Sciatic nerve (tissue), 2 donors: ENCODE measurements at places on chromosomes 3 and 15. TPM values are rescaled to one million over a fixed set of nuclear protein-coding genes. Genes with fewer than 3 reads are reported as not detected.

Gene ZDHHC23
- total RNA-seq: 9.6 TPM

Gene CFAP100
- 1.5 TPM for total RNA-seq

Gene EXD1
- total RNA-seq: not detected

Gene BSN
- total RNA-seq: 0.62 TPM

Gene PPP1R14D
- not detected for total RNA-seq

Gene CCRL2
- total RNA-seq: 4.7 TPM

Gene TMEM212
- total RNA-seq: not detected

Gene RTP3
- not detected for total RNA-seq

Gene DNAH12
- total RNA-seq: 0.80 TPM

DNA sequence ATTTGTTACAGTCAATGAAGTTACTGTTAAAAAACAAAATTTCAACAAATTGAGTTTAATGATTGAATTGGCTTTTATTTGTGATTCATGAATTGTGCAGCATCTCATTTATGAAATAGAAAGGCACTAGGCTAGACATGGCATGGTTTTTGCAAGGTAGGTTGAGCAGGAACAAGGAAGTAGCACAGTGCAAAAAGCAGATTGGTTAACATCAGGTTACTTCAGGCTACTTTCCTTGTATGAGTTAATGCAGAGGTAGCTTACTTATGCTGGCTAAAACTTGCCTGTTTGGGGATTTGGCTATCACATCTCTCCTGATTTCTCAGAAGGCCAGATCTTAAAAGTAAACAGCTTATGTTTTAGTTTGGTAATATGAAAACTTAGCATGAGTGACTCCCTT, 23.0 kb upstream of the SV2B start:
- DNase-seq: no peak

DNA sequence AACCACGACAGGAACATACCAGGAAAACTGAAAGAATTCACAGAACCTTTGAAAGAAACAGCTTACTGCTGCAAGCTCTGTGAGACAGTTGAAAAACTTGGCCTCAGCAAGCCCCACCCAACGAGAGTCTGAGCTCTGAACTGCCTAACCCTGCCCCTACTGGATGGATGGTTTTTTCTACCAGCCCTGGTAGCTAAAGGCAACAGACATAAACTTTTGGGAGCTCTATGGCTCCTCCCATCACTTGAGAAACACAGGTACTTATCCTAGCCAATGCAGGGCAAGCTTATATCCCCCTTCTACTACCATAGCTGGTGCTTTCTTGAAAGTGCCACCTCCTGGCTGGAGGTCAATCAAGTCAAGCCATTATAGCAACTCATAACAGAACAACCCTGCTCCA, 471.8 kb downstream of the GRM7 start:
- DNase-seq: no peak

GRCh38 chr3:116469546-116469945, 24.3 kb upstream of the LSAMP start:
- DNase-seq: no peak

DNA sequence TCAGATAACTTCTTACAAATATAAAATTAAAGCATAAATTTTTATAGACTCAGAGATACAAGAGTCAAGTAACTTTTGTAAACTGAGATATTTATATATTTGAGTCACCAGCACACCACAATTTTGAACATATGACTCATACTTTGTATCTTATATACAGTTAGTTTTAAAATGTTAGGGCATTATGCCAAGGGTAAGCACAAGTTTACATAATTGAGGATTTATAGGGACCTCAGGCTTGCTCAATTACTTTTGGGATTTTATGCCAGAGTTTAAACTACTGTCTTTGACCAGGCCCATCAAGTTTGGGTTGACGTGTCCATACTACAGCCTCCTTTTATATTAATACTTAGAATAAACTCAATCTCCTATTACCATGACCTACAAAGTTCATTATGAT, 7.4 kb upstream of the FGF7 start:
- DNase-seq: no peak

GRCh38 chr15:92510163-92510882, 116.6 kb downstream of the ST8SIA2 start:
- DNase-seq: no peak

- no peak for DNase-seq
These were observed 7.7 kb downstream of the CXCR6 start for GRCh38 chr3:45950686-45951600.

- DNase-seq: no peak
These were observed 64.5 kb downstream of the POLQ start for GRCh38 chr3:121481106-121481880.

- no peak for DNase-seq
These were observed 22.2 kb upstream of the CDAN1 start for GRCh38 chr15:42759093-42759492.

- DNase-seq: no peak
These were observed 34.7 kb downstream of the NUP210 start for GRCh38 chr3:13385373-13385965.

- DNase-seq: no peak
These were observed 291.1 kb upstream of the ROPN1 start for GRCh38 chr3:124282751-124283651.

- DNase-seq: no peak
These were observed 6.6 kb upstream of the KBTBD8 start for GRCh38 chr3:66991459-66991858.

- DNase-seq: no peak
These were observed 158.2 kb downstream of the P3H2 start for GRCh38 chr3:189962466-189962865.

GRCh38 chr3:129078510-129078909, 17.9 kb downstream of the GP9 start:
- no peak for DNase-seq

- no peak for DNase-seq
These were observed 80.6 kb downstream of the RAD18 start for GRCh38 chr3:8882642-8883041.

DNA sequence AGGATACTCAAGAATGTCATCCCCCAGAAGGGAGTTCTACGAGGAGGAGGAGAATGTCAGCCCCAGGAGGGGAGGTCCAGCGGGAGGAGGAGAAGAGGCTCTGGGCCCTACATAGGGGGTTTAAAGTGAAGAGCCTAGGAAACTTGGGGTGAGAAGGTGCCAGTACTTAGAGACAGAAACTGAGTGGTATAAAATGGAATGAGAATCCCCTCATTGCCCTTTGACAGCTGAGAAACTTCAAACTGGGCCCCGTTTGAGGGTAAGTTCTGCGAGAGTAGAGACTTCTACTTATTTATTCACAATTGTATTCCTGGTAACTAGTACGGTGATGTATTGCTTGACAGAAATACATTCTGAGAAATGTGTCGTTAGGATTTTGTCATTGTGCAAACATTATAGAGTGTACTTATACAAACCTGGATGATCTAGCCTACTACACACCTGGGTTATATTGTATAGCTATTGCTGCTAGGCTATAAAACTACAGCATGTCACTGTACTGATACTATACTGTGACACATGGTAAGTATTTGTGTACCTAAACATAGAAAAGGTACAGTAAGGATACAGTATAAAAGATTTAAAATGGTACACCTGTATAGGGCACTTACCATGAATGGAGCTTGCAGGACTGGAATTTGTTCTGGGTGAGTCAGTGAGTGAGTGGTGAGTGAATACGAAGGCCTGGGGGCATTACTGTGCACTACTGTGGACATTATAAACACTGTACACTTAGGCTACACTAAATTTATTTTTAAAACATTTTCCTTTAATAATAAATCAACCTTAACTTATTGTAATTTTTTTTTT, 62.0 kb downstream of the TSC22D2 start:
- DNase-seq: no peak

- no peak for DNase-seq
These were observed 695.4 kb downstream of the FHIT start for GRCh38 chr3:60555686-60556354.

DNA sequence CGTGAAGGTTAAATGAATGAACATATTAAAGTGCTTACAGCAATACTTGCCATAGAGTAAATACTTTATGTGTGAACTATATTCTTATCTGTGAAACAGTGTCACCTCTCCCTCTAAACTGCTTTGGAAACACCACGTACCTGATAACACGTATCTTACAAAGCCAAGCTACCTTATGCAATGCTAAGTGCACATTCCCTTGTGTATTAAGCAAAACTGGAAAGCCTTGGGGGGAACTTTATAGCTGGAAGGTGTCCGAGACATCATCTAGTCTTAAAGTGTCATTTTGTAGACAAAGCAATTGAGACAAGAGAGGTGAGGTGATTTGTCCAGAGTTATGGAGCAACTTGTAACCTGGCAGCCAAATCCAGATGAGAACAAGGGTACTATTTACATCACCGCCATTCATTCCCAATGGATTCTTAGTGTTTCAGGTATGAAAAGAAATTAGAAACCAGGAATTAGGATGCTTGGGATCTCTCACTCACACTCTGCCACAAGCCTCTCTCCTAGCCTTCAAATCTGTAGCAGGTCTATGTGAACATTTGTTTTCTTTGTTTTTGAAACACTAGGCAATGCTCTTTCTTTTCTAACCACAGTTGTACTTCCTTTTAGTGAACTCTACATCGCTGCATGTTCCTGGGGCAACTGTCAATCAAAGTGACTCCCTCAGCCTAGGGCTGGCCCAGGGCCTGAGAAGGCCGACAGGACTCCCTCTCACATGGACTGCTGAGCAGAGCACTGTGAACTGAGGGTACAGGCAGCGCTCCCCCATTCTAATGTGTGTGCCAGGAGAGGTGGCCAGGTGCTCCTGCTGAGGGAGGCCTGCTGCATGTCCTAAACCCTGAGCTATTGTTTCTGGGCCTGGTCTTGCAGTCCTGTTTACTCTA, 13.9 kb upstream of the MGLL start:
- DNase-seq: no peak

DNA sequence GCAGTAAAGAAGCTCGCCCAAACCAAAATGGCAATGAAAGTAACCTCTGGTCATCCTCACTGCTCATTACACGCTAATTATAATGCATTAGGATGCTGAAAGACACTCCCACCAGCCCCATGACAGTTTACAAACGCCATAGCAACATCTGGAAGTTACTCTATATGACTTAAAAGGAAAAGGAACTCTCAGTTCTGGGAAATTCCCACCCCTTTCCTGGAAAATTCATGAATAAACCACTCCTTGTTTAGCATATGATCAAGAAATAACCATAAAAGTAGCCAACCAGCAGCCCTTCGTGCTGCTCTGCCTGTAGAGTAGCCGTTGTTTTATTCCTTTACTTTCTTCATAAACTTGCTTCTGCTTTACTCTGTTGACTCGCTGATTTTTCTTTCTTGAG, 164.6 kb downstream of the SMAD6 start:
- no peak for DNase-seq

- DNase-seq: no peak
These were observed 130.8 kb downstream of the FNDC3B start for GRCh38 chr3:172170073-172170709.

DNA sequence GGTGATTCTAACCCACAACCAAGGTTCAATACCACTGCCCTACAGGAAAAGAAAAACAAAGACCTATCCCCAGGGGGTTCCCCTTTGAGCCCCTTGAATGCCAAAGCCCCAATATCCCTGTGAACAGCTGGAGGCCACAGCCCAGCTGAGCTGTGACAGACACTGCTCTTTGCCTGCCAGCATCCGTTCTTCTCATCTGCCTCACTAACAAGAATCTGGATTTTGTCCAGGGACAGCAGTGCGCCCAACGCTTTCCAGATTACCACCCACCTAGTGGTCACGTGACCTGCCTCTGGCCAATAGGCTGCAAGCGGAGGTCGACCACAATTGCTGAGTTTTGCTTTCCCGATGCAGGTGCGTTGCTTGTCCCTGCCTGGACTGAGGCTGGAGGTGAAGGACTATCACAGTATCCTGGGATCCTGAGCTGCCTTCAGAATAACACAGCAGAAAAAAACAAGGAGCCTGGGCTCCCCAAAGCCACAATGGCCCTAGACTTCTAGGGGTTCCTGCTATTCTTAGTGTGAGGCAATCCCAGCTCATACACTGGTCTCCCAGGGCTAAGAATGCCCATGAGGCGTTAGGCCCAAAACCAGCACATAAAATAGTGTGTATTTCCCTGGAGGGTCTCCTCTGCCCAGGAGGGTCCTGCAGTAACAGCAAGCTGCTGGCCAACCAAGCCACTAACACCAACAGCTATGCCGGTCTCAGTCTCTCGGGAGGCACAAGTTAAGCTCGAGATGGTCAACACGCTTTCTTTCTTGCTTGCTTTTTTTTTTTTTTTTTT, 13.8 kb downstream of the BDH1 start:
- no peak for DNase-seq

DNA sequence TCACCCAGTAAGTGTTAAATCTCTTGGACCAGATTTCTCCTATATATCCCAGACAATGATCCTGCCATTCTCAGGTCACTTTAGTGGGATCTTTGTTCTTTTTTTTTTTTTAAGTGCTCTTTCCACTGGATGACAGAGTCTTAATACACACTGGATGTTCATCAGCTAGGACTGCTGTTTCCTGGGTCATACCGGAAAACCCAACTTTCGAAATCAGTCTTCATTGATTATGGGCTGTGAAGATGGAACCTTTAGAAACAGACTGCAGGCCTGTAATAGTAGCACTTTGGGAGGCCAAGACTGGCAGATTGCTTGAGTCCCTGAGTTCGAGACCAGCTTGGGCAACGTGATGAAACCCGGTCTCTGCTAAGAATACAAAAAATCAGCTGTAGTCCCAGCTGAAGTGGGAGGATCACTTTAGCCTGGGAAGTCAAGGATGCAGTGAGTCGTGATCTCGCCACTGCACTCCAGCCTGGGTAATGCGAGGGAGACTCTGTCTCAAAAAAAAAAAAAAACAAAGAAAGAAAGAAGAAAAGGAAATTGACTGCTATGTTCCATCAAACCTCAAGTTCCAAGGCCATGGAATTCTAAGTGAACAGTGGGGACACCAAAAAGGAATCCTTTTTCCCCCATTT, 2.3 kb downstream of the EOGT start:
- DNase-seq: no peak

- no peak for DNase-seq
These were observed 16.0 kb upstream of the SCAP start for GRCh38 chr3:47491777-47492176.

- DNase-seq: peak; percentile 83
These were observed 72.1 kb downstream of the LRIG1 start for GRCh38 chr3:66428733-66429132.

- no peak for DNase-seq
These were observed 102.3 kb downstream of the RORA start for GRCh38 chr15:61126811-61127210.
